NCI-H524 (cell line): ENCODE measurements at places on chromosomes 1 and 21.

- no peak for DNase-seq
Measured at GRCh38 chr1:204945565-204945977, 74.9 kb downstream of the NFASC start.

- DNase-seq, result peak; percentile 82
Measured at GRCh38 chr1:176691251-176692228, 228.6 kb downstream of the PAPPA2 start.

- no peak for DNase-seq
Measured at GRCh38 chr1:229470406-229471043, 36.6 kb upstream of the ACTA1 start.

DNA sequence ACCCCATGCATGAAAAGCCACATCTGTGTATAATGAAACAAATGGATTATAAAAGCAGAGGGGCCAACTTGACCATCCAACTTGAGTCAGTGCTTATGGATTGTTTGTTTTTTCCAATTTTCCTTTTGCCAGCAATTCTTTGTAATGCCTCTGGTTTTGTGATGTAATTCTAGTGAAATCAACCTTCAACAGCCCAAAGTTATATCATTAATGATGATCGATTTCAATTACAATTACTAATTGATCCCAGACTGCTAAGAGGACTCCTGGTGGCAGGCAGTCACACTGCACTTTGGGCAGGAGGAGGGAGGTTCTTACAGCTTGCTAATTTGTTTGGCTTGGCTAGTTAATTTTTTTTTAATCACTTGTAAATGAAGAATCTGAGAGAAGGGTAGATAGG, 552.3 kb downstream of the NUF2 start:
- DNase-seq, result no peak

DNA sequence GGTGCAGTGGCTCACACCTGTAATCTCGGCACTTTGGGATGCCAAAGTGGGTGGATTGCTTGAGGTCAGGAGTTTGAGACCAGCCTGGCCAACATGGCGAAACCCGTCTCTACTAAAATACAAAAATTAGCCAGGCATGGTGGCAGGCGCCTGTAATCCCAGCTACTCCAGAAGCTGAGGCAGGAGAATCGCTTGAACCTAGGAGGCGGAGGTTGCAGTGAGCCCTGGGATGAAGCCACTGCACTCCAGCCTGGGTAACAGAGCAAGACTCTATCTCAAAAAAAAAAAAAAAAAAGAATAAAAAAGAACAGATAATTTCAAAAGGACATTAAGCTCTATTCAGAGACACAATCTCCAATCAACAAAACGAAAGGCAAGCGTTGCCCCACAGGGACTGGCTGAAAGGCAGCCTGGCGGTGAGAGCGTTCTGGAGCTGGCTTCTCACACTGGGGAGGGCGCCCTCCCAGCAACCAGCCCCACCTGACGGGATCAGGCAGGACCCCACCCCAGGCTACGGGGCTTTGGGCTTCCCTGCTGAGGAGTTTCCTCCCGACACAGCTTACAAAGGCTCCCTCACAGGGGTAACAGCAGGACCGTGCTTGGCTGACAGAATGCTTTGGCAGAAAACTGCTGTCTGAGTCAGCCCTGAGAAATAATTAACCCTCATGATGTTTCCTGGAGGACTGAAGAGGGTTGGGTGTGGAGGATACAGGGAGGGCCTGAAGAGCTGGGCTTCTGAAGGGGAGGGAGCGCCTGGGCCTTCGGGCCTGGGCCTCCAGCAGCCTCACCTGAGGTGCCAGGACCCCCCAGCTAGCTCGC, 31.1 kb upstream of the SRP9 start:
- DNase-seq, result peak; percentile 59

DNA sequence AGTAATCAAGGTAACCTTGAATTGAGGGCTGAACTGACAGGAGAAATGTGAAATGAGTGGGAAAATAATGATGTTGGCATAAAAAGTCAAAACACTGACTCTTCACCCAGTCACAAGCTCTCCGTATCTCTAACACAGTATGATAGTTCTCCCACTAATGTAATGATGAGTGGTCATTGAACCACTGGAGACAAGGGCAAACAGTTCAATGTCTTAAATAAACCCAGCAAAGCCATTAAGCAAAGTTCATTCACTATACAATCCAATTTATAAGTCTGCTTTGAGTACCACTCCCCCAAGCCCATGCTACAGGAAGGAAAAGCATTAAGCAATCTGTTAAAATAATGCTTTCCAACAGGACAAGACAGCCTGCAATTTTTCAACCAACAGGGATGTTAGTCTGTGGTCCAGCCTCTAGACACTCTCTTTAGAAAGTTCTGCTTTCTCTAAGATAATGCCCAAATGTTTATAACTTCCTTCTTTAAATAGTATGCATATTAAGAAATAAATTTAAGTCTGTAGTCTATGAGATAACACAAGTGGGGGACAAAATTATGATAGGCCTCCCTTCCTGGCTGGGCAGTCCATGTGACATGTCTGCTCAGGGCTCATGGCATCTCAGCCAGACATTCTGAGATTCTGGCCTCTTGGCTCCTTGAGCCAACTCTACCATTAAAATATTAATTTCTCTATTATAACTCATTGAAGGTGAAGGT, 25.5 kb upstream of the DDAH1 start:
- no peak for DNase-seq
